ENCODE measurements at places on chromosomes 16 and 17. TPM values are rescaled to one million over a fixed set of nuclear protein-coding genes. Genes with fewer than 3 reads are reported as not detected.

GPR179 gene
- 0.03 TPM for total RNA-seq

NEUROD2 gene
- not detected for total RNA-seq

PRR15L gene
- 0.54 TPM for total RNA-seq

RAC3 gene
- total RNA-seq: 35.8 TPM

DPH1 gene
- total RNA-seq: 45.5 TPM

ABCA8 gene
- total RNA-seq: 0.15 TPM

NPIPA5 gene
- total RNA-seq: 0.29 TPM

GLTPD2 gene
- total RNA-seq: not detected

WWP2 gene
- total RNA-seq: 19.2 TPM

DYNLRB2 gene
- total RNA-seq: 0.29 TPM

SMIM36 gene
- total RNA-seq: not detected

RPTOR gene
- total RNA-seq: 28.2 TPM

YBX2 gene
- total RNA-seq: 0.69 TPM

C17orf58 gene
- total RNA-seq: 18.1 TPM

TP53TG3B gene
- 0.26 TPM for total RNA-seq

ESRP2 gene
- 0.14 TPM for total RNA-seq

TK1 gene
- 244 TPM for total RNA-seq

KIF2B gene
- total RNA-seq: not detected

KRT28 gene
- total RNA-seq: not detected

EXOC3L1 gene
- total RNA-seq: not detected

TLCD3B gene
- total RNA-seq: 0.33 TPM

ITGAD gene
- total RNA-seq: not detected

KCNAB3 gene
- 3.1 TPM for total RNA-seq

DHRS7C gene
- not detected for total RNA-seq

KREMEN2 gene
- total RNA-seq: 2.2 TPM

EVI2B gene
- total RNA-seq: 0.17 TPM

MIS12 gene
- total RNA-seq: 18.0 TPM

ADGRG3 gene
- 0.36 TPM for total RNA-seq

TBC1D3I gene
- 0.27 TPM for total RNA-seq

RNPS1 gene
- total RNA-seq: 250 TPM

PLK1 gene
- 186 TPM for total RNA-seq

CLDN9 gene
- total RNA-seq: 0.39 TPM

SUPT4H1 gene
- 152 TPM for total RNA-seq

RHBDL1 gene
- total RNA-seq: 0.35 TPM

UTP18 gene
- 75.3 TPM for total RNA-seq

KRT34 gene
- total RNA-seq: 0.32 TPM

SPDYE4 gene
- total RNA-seq: not detected

CCDC102A gene
- total RNA-seq: 9.9 TPM

TUBG2 gene
- 18.7 TPM for total RNA-seq

TMEM114 gene
- not detected for total RNA-seq

TBC1D3G gene
- not detected for total RNA-seq

KCNH6 gene
- total RNA-seq: not detected

Measured in A549 treated with CORT108297 at 1 μM for 4 hours (cell line).